ENCODE measurements at places on chromosomes 1 and 21. TPM values are rescaled to one million over a fixed set of nuclear protein-coding genes. Genes with fewer than 3 reads are reported as not detected.

The PPIAL4G gene
- not detected for total RNA-seq

The SH2D2A gene
- 2.5 TPM for total RNA-seq

The POLR3GL gene
- 12.5 TPM for total RNA-seq

The CRP gene
- not detected for total RNA-seq

The KRTAP21-1 gene
- total RNA-seq = not detected

The RAP1GAP gene
- 10.1 TPM for total RNA-seq

The AUNIP gene
- total RNA-seq = 9.4 TPM

The STUM gene
- total RNA-seq = not detected

The NTMT2 gene
- not detected for total RNA-seq

The ODF2L gene
- total RNA-seq = 8.2 TPM

The LCE3D gene
- total RNA-seq = 4.0 TPM

The LINGO4 gene
- total RNA-seq = not detected

The FNDC10 gene
- total RNA-seq = 9.4 TPM

The GLUL gene
- 30.3 TPM for total RNA-seq

The SMCP gene
- not detected for total RNA-seq

The TINAGL1 gene
- 0.41 TPM for total RNA-seq

The ITLN1 gene
- total RNA-seq = not detected

The GALE gene
- 65.1 TPM for total RNA-seq

The S100A7 gene
- total RNA-seq = not detected

The AGO3 gene
- 6.3 TPM for total RNA-seq

The PRAMEF18 gene
- not detected for total RNA-seq

The KRTAP11-1 gene
- total RNA-seq = 0.09 TPM

The FCRL1 gene
- total RNA-seq = not detected

The C8B gene
- total RNA-seq = not detected

The SPRR4 gene
- total RNA-seq = not detected

The SH2D5 gene
- 10.3 TPM for total RNA-seq

The UBAP2L gene
- total RNA-seq = 129 TPM

The F5 gene
- total RNA-seq = 0.09 TPM

The CDCA8 gene
- total RNA-seq = 44.5 TPM

The TBX19 gene
- total RNA-seq = 0.56 TPM

The CFHR5 gene
- total RNA-seq = not detected

The IRF6 gene
- total RNA-seq = 0.21 TPM

The HENMT1 gene
- 5.8 TPM for total RNA-seq
